Activated naive CD4-positive, alpha-beta T cell treated with anti-CD3 and anti-CD28 coated beads, Interleukin-2, amount 50 U/mL, for 16 hours (primary cell): ENCODE measurements at places on chromosomes 5 and 9.

DNA sequence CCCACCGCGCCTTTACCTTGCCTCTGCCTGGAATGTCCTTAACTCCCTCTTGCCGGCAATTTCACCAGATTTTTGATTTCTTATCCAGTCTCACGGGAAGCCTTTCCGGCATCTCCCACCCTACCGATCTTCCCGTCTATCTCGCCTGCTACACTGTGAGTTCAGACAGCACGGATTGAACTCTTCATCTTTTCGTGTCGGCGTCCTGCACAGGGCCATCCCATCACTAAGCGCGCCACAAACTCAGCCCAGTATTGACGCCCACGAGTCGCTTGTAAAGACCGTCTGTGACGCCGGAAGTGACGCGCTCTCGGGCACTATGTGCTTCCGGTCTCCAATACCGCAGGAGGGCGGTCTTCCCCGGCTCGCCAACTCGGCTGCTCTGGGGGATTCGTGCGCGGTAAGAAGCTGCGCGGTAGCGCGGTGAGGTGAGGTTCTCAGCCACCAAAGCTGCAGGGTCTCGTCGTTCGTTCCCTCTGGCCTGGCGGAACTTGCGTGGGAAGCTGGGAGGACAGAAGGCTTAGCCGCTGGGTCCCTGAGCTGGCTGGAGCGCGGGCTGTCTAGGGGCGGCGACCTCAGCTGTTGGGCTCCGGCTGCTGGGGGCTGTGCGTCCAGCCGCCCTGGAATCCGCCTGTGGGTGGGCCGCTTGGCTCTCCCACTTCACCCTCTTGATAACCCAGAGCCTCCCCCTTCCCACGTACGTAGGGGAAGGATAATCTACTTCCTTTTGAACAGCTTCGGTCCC, at the start of gene ZCCHC9:
ZCCHC9 (plus strand) TSS at position 317 of the 745 bp plus-strand sequence. CDS start 3,171 bp downstream, outside the sequence.
- DNase-seq: peak; percentile 92

GRCh38 chr9:123360161-123361085, 4.4 kb downstream of the CRB2 start:
- DNase-seq: peak; percentile 51

DNA sequence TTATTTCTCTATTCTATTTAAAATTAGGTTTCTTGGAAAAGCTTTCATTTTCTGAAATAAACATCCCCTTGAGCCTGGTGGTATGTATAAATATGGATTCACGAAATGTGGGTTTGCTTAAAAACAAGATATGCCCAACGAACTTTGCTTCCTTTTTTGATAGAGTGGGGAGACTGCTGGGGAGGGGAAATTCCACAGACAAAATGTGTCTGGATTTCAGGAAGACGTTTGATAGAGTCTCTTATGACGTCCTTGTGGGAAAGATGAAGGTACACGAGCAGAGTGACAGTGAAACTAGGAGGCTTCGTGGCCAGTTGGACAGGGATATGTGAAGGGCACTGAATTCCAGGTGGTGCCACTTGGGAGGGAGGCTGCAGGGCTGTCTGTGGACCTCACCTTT, 84.5 kb upstream of the RPS23 start:
- no peak for DNase-seq

GRCh38 chr9:120761006-120761405, 32.2 kb downstream of the FBXW2 start:
- DNase-seq: no peak

- no peak for DNase-seq
Measured at GRCh38 chr9:125948887-125949596, 201.9 kb downstream of the PBX3 start.

- DNase-seq: no peak
Measured at GRCh38 chr5:102341681-102342288, 45.7 kb upstream of the SLCO4C1 start.

DNA sequence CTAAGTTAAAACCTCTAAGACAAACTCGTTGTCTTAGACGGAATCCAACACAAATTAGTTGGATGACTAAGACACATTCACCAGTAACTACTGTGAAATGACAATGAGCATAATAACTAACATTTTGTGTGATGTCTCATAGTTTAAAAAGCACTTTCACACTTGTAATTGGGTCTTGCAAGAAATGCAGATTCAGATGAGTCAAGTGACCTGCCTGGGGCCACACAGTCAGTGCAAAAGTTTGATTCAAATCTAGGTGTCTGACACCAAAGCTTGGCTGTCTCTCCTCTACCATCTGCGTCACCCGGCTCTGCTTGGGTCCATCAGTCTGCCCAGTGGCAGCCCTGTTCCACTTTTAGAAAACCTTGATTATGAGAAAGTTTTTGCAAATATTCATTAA, 143.7 kb downstream of the TTLL11 start:
- DNase-seq: no peak

- no peak for DNase-seq
Measured at GRCh38 chr5:171953860-171954701, 52.4 kb downstream of the FBXW11 start.

DNA sequence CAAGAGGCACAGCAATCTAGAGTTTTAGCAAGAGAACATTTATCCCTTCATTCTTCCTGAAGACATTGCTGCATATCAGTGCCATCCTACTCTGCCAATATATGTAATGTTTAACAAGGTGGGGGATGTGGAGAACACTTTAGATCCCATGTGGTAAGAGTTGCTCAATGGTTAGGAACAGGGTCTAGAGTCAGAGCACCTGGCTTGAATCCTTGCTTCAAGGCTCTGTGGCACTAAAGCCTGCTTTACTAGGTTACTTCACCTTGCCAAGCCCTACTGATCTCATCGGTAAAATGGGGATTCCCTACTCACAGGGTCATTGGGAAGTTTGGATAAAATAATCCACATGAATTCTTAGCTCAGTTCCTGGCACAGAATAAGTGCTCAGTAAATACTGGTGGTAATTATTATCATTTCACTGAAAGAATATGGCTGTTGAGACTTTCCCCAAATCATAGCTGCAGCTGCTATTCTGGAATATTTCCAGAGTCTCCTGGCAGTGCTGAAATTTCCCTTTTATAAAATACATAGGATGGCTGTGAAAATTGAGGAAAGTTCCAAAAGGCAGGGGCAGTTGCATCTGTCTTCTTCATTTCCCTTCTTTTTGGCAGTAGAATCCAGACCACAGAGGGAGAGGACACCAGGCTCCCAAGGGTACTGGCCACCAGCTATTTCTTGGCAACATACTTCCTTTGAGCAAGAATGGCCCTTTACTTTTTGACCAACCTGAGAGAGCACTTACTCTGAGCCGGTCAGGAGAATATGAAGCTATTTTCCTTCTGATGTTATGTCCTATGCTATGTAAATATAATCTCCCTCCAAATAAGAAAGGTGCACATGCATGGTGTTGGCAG, 142.8 kb downstream of the PALM2AKAP2 start:
- DNase-seq: no peak

GRCh38 chr5:136042665-136043121, 13.9 kb downstream of the TGFBI start:
- no peak for DNase-seq

DNA sequence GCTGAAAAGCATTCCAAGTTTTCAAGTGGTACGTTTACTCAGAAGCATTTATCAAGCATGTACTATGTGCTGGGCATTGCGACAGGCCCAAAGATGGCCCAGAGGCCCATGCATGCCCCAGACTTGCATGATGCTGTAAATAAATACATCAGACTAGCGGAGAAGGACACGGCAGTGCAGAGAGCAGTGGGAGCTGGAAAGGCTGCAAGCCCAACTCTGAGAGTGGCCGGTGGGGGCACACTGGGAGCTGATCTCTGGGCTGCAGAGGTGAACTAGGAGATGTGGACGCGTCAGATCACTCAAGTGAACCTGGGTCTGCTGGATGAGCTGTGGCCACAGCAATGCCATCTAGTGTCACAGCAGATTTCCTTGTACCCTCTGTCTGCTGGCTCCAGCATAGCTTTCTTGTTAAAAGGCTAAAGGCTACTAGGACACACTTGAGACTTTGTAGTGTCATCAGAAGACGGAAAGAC, 246.9 kb downstream of the FANCC start:
- no peak for DNase-seq

- DNase-seq: no peak
Measured at GRCh38 chr5:22352493-22352892, 500.7 kb downstream of the CDH12 start.

GRCh38 chr5:111326551-111326950, 102.4 kb downstream of the CAMK4 start:
- DNase-seq: no peak

GRCh38 chr5:135467051-135467625, 15.0 kb upstream of the TIFAB start:
- no peak for DNase-seq

DNA sequence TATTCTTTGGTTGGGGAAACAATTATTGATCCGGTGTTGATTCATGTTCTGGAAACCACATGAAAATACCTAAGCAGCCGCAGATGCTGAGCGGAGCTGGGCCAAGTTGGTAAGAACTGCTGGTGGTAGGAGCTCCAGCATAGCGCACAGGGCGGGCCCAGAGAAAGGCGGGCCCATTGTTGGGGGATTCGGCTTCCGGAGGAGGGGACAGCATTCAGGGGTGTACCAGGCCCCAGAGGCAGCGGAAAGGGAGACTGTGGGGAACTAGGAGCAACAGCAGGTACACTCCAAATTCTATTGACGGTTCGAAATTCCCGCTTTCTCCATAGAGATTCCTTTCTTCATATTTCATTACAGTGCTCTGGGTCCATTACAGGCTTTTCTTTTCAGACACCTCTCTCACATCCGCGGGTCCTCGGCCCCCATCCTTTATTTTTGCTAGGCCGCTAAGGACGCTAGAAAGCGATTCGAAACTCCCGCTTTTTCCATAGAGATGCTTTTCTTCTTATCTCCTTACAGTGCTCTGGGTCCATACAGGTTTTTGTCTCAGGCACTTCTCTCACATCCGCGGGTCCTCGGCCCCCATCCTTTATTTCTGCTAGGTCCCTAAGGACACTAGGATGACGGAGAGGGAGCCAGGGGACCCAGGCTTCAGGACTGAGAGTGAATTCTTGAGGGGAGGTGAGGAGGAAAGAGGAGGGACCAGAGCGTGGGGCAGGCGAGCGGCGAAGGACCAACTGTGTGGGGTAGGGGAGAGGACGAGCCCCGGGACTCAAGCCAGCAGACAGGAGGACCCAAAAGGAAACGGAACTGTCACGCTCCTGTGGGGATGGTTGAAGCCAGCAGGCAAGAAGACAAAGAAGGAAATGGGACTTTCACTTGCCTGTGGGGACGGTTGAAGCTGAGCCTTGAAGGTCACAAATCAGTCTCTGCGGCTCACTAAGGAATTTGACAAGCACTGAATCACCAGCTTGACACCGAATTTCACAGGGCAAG, at the start of gene CCDC152:
CCDC152 (plus strand) TSS at position 213 of the 996 bp plus-strand sequence. CDS start 2,304 bp downstream, outside the sequence.
- peak; percentile 67 for DNase-seq

GRCh38 chr9:108377382-108377781, 478.4 kb downstream of the ACTL7B start:
- DNase-seq: no peak

GRCh38 chr5:59178071-59178470, 595.2 kb downstream of the RAB3C start:
- DNase-seq: no peak

GRCh38 chr9:138060365-138060764, 182.8 kb downstream of the CACNA1B start:
- DNase-seq: no peak

DNA sequence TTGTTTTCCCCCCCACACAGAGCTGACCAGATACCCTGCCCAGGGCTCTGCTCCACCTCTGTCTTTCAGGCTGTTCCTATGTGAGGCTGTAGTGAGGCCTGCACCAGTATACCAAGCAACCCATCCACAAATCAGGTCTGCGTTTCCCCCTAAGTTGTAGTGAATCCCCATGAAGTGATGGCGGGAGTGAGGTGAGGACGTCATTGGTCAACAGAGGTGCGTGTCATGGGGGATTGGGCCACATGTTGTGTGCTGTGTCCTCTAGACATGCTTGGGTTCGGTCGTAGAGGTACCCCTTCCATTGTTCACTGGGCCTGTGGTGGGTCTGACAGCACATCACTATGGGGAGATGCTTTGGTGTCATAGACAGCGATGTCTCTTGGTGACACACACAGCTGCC, 184.6 kb downstream of the CACNA1B start:
- DNase-seq: no peak

DNA sequence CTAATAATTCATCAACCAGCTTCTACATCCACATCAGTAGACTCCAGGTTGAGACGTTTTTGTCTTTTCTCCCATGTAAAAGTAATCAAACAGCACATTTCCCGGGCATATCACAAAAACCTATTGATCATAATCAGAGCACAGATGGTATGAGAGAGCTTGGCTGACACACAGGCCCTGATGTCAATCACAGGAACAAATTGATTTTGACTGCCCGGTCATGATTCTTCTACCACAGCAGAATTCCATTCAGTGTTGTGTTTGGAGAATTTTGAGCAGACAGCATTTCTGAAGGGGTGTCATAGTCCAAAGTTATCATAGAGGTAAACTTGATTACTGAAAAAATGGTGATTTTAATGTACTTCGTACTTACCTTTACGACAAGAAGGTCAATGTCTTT, 351.1 kb downstream of the ZSWIM6 start:
- DNase-seq: no peak

DNA sequence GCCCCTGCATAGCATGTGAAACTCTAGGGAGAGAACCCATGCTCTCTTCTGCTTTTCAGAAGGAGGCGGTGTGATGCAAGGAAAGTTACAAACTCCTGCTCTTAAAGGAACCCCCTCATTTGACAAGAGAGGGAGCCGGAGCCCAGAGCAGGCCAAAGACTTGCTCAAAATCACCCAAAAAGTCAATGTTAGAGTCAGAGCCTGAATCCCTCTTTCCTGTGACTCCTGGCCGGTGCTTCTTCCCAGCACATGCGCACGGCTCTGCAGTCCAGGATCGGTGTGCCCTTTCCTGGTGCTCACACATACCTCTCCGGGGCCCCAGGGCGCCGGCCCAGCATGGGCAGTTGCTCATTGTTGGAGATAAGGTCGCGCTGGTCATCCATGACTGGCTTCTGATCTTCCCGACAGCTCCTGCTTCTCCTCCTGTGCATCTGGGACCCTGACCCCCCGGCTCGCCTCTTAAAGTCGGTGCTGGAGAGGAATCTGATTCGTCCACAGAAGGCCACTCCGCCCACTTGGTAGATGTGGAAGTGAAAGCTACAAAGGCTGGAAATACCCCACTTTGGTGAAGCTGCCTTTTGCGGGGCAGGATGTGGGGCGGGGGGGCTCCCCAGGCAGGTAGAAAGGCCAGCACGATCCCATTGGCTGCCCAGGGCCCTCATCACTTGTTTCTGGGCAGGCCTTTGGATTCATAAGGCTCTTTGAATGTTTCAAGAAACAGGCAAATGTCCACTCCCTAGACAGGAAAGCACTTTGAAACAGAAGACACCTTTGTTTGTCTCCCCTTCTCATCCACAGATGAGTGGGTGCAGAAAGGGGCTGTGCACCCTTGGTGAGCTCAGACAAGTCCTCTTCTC, at the start of gene CD74:
CD74 (minus strand) TSS at position 592 of the 857 bp plus-strand sequence; CDS start at position 431, 161 bp downstream.
- peak; percentile 91 for DNase-seq

DNA sequence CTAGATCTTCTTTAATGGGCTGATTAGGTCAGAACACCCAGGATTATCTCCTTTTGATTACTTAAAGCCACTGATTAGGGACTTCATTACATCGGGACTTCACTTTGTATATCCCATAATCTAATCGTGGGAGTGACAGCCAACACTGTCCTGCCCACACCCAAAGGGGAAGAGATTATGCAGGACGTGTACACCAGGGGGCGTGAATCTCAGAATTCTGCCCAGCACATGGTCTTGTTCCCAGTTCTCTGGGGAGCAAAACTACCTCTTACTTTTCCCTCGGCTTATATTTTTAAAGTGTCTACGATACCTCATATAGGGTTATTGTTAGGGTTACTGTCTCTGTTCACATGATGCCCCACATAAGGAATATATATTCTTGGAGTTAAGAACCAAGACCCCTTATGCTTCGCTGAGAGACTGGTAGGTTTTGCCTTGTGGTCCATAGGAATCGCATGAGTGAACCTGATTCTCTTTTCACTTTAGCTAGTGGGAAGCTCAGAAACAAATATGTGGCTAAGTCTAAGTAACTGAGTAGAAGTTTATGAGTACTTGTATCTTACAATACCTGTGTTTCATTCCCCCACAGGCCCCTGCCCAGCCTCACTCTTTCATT, 192.7 kb downstream of the GNA14 start:
- no peak for DNase-seq
